ENCODE measurements at places on chromosomes 7 and 10. TPM values are rescaled to one million over a fixed set of nuclear protein-coding genes. Genes with fewer than 3 reads are reported as not detected.

Gene TEX47
- not detected for total RNA-seq

Gene CDH23
- total RNA-seq = 1.3 TPM

Gene TFR2
- 20.7 TPM for total RNA-seq

Gene GIMAP2
- total RNA-seq = 28.2 TPM

Gene H2BK1
- 0.83 TPM for total RNA-seq

- DNase-seq = no peak
These were observed 120.7 kb downstream of the CXCL12 start for GRCh38 chr10:44264244-44264643.

DNA sequence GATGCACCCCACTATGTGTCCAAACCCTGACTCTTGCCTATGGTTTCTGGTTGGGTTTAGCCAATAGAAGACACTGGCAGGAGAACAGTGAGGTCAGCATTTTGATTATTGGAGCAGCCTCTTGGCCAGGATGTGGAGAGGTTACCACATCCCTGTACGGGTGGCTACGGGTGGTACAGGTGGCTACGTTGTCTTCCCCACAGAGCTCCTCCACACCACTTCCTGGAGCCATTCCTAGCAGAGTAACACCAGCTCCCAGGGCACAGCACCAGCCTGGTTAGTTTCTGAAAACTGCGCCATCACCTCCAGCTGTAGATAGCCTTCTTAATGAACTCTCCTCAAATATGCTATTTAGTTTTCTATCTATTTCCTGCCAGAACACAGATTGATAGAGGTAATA is 445.2 kb downstream of the INHBA start:
- DNase-seq = no peak

DNA sequence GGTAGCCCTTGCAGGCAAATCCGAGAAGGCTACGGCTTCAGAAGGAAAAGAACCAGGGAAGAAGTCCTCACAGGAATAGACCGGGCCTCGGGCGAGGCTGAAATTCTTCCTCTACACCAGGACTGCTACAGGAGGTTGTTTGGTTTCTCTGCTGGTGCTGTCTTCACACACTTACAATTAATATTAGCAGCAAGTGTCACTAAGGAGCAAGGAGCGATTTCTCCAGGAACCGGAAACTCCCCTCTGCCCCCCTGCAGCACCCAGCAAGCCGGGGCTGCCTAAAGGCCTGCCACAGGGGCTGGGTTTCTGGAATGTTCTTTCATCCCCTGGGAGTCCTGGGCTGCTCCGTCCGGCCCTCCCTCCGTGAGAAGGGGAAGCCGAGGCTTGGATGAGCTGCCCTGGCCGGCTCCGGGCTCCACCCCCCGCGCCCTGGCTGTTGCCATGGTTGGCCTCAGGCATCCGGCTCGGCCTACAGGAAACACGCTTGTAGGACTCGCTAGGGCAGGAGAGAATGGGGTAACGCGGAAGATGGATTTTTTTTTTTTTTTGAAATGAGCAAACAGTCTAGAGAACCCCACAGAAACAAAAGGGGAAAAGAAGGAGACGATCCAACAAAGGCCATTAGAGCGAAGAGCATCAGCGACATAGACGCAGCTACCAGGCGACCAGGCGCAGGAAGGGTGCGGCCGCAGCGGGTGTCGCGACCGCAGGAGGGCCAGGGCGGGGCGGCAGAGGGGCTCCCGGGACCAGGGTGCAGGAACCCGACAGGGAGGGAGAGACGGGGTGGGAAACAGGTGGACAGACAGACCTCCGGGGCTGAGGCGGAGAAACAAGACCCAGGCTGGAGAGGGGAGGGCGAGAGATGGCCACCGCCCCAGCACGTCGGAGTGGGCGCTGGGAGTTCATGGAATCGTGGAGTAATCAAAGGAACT is 33.0 kb downstream of the EN2 start:
- DNase-seq = peak; percentile 79

- no peak for DNase-seq
These were observed 20.0 kb downstream of the CUBN start for GRCh38 chr10:17109475-17110207.

DNA sequence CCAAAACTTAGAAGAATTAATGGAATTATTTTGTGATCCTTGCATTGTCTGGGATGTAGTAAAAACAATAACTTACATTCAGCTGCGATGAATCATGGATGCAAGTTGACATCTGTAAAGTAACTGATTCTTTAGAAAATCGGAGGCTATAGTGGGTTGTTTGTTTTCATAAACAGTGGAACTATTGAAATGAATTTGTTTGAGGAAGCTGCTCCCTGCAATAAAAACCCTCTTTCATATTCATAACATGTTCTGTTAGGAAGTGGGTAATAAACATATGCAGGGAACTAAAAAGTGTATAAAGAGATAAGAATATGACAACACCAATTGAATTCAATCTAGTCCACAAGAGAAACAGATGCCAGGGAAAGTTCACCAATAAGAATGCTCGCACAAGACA is 53.6 kb downstream of the AGMO start:
- DNase-seq = no peak

- DNase-seq = peak; percentile 63
These were observed 26.0 kb upstream of the PRLHR start for GRCh38 chr10:118621304-118621942.

GRCh38 chr10:124287791-124288190 is 130.9 kb downstream of the OAT start:
- DNase-seq = no peak

DNA sequence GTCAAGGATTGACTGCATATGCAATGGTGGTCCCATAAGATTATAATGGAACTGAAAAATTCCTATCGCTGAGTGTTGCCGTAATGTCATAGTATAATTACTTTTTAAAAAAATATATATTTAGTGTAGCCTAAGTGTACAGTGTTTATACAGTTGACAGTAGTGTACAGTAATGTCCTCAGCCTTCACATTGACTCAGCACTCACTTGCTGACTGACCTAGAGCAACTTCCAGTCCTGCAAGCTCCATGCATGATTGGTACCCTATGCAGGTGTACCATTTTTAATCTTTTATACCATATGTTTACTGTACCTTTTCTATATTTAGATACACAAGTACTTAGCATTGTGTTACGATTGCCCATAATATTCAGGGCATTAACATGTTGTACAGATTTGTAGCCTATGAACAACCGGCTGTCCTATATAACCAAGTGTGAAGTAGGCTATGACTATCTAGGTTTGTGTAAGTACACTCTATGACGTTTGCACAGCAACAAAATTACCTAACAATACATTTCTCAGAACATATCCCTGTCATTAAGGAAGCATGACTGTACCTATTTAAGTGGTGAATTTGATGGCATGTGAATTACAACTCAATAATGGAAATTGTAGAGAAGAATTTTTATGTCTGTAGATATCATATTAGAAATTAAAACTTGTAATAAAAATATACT is 40.9 kb downstream of the CCNY start:
- no peak for DNase-seq

DNA sequence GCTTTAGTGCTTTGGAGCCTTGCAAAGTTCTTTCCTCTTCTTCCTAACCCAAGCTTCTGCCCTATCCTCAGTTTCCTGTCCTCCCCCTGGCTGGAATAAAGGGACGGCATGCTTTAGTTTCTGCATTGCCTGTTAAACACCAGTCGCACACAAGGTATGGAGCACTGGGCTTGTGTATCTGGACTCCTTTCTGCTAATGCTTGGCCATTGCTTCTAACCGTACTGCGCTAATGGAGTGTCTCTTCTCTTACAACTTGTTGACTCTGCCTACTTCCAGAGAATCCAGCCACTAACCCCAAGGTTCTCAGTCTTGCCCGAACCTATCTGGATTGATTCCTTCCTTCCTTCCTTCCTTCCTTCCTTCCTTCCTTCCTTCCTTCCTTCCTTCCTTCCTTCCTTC is 120.6 kb downstream of the REEP3 start:
- DNase-seq = peak; percentile 45

Measured in activated CD4-positive, alpha-beta T cell treated with anti-CD3 and anti-CD28 coated beads, Interleukin-2, amount 10 ng/mL, durations not matched to agents 24 days and 14 days (primary cell).